ENCODE measurements at places on chromosomes 3 and 15. TPM values are rescaled to one million over a fixed set of nuclear protein-coding genes. Genes with fewer than 3 reads are reported as not detected.

- DNase-seq: peak; percentile 66
Observed at GRCh38 chr15:70113304-70113700, 15.6 kb upstream of the TLE3 start.

KCNMB3 gene
- total RNA-seq: 1.1 TPM

GRCh38 chr3:47874913-47875312 is 72.0 kb downstream of the DHX30 start:
- DNase-seq: no peak

DNA sequence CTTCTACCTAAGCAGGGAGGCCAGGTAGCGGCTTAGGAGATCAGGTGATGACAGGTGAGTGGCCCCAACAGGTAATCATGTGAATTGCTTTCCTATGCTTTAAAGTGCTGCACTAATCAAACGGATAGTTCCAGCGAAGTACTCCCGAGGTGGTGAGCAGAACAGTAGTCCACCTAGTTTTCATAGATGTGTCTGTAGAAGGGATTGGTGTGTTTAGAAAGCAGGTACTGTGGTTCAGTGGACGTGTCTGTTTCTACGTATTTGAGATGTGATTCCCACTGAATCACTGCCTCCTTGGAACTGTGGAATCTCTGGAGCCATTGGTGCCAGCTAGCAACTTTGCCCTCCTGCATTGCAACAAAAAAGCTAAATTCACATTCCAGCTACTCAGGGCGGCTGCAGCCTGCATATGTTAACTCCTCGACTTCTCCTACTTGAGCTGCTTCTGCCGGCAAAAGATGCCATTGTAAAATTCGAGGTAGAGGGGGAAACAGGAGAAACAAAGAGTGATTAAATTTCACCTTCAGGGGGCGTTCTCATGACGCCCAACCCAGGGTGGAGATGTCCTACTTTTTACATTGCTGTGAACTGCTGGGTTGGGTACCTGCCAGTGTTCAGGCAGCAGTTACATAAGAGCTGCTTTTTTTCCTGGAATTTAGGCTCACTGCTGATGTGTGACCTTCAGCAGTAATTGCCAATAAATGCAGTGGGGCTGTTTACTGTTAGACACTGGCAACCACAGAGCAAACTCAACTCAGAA is 227.3 kb downstream of the ITPR1 start:
- DNase-seq: peak; percentile 63

DNA sequence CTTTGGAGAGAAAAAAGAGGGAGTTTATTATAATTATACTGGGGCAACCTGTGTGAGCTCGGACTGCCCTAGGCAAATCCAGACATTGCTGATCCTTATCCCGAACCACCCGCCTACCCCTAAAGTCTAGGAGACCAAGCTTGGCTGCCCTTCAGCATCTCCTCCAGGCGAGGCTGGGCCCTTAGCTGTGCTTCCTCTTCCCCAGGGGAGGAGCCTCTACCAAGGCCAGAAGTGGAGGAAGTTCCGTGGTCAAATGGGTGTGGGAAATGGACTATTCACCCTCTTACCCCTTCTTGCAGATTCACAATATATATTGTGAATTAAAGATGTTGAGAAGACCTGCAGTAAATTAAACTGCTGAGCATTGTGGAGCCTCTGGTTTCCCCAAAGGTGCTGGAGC is 158.3 kb upstream of the HES1 start:
- DNase-seq: no peak

DNA sequence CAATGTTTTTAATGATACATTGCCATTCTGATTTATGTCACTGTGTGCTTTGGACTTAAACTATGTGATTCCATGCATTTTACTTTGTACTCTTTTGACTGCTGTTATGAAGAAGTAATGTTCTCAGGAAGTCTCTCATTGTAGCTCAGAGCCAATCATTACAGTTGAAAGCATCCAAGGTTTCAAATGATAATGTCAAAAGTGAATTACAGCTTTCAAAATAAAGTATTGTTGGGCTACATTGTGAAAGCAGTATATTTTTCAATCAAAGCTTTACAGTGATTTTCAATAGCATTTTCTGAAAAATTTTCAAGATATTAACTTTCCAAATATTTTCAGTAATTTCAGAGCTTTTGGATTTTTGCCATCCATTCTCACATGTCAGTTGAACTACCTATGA is 243.6 kb downstream of the ZIC4 start:
- DNase-seq: no peak

DNA sequence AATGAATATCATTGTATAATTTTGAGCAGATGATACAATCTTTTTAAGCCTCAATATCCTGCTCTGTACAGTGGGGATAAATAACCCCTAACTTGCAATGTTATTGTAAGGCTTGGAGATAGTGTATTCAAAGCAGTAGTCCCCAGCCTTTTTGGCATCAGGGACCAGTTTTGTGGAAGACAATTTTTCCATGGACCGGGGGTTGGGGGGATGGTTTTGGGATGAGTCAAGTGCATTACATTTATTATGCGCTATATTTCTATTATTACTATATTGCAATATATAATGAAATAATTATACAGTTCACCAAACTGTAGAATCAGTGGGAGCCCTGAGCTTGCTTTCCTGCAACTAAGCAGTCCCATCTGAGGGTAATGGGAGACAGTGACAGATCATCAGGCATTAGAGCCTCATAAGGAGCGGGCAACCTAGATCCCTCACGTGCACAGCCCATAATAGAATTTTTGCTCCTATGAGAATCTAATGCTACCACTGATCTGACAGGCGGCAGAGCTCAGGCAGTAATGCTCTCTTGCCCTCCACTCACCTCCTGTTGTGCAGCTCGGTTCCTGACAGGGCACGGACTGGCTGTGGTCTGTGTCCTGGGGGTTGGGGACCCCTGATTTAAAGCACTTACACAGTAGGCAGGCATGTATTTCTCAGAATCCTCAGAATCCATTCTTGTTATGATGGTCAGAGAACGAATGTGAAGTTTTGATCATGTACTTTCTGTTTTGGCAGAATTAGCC is 102.2 kb downstream of the PTPRG start:
- DNase-seq: no peak

SLC24A1 gene
- total RNA-seq: 1.7 TPM

ALPK3 gene
- 118 TPM for total RNA-seq
